SIG-M5 (cell line): ENCODE measurements at places on chromosomes 5 and 9.
A peak's percentile ranks its signal among the peaks of the same experiment; 100 is the strongest.

DNA sequence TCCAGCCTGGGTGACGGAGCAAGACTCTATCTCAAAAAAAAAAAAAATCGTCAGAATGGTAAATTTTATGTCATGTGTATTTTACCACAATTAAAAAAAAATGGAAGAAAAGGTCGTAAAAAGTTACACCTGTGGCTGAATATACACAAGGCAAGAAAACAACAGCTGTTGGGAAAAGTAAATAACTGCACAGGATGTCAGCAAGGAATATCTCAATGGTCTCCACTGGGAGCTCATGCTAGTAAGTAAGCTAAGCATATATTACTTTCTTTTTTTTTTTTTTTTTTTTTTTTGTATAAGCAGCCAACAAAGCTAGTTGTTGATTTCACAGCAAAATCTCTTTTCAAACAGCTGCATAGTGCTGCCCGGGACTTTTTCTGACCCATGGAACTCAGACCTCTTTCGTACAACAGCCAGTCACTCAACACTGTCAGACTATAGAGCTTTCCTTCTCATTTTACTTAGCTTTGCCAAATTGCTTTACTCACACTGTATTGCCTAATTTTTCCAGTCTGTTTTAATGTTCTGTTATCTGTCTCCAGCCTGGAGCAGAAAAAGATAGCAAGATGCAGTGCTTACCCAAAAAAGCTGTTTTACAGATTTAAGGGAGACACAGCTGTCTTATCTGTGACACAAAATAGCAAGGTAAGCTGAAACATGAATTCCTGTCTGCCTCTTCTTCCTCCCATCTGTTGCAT, 175.9 kb downstream of the ENC1 start:
- DNase-seq: no peak

DNA sequence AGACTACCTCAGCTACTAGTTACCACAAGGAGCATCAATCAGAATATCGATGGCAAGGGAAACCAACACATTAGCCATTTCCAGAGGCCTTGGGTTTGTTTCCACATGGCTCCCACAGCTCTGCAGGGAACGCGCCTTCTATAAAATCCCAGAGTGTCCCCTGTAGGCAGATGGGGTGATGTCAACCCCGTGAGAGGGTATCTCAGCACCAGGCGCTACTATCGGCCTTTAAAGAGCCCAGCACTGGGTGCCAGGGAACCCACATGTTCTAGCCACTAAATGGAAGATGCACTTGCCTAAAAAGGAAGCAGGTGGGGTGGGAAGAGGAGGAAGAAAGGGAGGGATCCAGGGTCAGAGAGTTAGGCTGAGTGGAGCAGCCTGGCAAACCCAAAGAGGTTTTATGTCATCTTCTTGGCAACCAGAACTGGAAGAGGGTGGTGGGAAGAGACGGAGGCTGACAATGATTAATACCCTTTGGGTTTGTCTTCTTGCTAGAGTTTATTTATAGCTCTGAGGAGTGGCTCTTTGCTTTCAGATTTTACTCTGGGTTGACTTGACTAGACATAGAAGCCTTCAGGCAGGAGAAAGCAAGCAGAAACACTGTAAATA, 19.9 kb downstream of the MACROH2A1 start:
- DNase-seq: no peak

- DNase-seq: no peak
Observed at GRCh38 chr5:137142764-137143605, 356.1 kb downstream of the SPOCK1 start.

DNA sequence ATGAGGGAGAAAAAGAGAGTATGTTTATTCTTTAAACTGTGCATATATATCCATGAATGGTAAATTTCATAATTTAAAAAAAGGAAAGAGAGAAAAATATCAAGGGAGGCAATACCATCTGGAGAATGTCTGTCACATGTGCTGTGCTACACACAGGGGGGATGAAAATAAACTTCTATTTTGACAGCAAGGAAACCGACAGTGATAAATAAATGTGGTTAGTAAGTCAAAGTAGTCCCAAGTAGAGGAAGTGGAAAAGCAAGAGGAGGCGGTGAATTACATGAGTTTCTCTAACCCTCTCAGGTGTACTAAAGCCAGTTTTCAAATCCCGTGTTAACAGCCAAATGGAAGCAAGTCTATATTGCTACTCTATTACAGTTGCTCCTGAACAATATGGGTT, 83.3 kb downstream of the ICE1 start:
- no peak for DNase-seq

DNA sequence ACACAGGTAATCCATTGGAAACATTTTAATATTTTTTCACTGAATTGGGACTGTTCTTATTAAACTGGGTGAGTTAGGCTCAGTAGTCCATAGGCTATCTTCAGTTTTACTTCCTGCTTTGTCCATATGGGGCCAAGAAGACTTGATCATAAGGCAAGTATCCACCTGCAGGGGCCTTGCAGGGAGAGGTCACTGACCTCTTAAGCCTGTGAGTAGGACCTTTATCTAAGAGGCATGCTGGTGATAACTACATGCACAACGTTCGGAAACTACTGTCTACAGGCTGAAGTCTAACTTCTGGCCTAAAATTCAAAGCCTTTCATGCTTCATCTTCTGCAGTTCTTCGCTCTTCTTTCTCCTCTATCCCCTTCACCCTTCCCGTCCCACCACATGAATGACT, 60.1 kb upstream of the GRHPR start:
- no peak for DNase-seq

GRCh38 chr5:83744821-83745220, 24.2 kb upstream of the HAPLN1 start:
- peak; percentile 20 for DNase-seq

DNA sequence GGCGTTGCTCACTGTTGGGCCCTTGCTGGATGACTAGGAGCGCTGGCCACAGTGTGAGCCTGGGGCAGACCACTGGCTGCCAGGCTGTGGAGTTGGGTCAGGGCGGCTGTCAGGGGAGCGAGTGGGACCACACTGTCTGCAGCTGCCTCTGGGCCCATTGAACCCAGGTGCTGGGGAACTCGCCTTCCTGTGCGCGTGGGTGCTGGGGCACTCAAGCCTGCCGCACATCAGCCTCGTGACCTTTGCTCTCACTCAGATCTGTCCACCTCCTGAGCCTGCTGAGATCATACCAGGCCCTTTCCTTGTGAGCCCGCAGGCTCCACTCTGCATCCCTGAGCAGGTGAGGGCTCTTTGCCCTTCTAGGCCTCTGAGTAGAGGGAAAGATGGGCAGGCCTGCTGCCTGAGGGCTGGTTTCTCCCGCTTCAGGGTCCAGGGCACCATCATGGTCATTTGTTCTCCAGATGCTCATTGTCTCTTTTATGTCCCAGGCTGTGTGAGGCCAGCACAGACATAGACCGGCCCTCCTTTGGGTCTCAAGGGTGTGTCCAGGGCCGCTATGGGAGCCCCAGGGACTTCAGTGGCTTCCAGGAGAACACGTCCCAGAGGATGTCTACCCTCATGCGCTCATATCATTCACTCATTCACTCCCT, 26.5 kb downstream of the WNK2 start:
- no peak for DNase-seq
